ENCODE measurements at places on chromosomes 16 and 17.

DNA sequence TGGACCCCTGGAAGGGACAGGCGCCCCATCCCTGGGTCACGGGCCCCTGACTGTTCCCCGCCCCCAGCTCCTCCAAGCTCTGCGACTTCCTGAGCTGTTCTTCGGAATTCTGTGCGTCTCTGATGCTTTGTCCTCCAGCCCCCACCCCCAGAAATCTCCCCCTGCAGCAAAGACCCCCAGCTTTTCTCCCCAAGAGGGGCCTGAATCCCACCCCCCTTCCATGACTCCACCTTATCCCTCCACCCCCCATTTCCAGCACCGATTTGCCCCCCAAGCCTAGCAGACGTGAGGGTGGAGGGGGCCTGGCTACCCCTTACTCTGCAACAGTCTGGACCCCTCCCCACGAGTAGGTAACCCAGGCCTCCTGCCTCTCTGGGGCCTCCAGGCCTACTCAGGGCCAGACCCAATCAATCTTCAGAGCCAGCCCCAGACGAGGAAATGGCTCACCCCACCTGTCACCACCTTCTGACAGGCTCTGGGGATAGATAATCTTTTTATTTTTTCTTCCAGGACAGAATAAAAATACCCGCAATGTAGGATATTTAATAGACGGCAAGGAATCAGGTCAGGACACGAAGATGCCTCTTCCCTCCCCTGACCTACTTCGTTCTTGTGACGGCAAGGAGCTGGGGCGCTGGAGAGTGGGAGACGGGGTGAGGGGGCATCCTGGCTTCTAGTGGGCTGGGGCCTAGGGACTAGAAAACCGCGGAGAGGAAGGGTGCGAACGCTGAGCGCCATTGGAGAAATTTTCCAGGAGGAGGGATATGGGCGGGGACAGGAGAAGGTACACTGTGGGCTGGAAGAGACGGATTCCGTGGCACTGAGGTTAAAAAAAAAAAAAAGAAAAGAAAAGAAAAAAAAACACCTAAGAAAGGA is 744 bp upstream of the PLXDC1 start:
- no peak for DNase-seq

DNA sequence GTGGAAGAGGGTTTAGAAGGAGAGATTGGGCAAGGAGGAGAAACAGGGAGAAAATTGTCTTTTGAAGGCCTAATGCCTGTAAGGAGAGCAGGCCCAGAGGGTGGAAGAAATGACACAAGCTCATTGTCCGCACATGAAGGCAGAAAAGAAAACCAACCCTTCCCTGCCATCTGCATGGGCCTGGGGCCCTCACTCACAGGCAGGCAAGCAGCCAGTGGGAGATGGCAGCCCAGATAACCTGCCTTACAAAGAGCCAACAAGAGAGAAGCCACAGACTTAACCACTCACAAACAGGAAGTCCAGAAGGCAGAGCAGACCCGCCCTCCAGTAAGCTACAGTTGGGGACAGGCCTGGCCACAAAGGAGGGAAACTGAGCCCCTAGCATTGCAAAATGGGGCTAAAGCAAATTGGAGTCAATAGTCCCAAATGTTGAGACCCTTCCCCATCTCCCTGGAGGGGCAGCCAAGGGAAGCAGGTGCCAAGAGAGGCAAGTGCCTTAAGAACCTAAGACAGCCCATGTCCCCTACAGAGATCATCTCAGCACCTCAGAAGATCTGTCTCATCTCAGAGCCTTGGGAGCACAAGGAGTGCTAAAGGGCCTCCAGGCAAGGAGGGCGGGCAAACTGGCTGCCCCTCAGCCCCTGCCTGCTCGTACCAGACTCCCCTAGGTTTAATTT is 7.3 kb upstream of the TSPOAP1 start:
- DNase-seq, result no peak

DNA sequence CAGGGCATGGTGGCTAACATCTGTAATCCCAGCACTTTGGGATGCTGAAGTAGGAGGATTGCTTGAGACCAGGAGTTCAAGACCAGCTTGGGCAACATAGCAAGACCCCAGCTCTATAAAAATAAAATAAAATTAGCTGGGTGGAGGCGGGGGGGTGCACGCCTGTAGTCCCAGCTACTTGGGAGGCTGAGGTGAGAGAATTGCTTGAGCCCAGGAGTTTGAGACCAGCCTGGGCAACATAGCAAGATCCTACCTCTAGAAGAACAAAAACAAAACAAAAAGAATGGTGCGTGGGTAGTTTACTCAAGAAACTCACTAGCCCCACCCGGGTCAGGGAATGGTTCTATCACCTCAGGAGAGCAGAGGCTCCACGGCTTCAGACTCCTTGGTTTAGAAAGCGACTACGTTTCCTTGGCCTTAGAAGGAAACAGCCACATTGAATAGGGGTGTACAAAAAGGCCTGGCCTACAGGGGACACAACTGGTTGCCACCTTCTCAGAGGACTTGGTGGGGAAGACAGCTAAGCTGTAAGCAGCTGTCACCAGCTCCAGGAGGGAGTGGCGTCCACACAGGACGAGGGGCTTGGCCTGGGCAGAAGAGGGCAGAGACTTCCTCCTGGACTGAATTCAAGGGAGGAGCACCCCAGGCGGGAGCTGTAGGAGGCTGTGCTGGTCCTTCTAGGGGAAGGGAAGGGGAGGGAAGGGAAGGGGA is 716 bp downstream of the TK1 start:
- no peak for DNase-seq

GRCh38 chr17:3951420-3951819 is 12.8 kb downstream of the ATP2A3 start:
- no peak for DNase-seq

GRCh38 chr17:35543856-35544255 is 6.4 kb upstream of the SLFN12L start:
- DNase-seq, result no peak

DNA sequence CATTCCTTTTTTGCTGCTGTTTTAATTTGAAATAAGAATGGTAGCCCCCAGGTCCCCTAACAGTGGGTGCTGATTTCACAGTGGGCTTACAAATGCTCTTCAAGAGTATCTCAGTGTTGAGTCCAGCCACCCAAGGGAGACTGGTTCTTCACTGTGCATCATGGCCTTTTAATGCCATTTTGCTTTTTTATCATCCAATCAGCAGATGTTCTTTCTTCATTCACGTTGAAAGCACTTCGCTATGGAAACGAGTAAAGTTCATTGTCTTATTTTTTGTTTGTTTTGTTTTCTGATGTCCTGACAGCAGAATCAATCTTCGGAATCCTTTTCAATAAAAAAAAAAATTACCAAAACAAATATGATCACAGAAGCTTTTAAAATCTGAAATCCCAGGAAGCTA is 429.0 kb downstream of the MAF start:
- DNase-seq, result no peak

- no peak for DNase-seq
Measured at GRCh38 chr16:14303182-14303618, 232.1 kb downstream of the MRTFB start.

- no peak for DNase-seq
Measured at GRCh38 chr17:82831818-82832200, 8.0 kb downstream of the ZNF750 start.

DNA sequence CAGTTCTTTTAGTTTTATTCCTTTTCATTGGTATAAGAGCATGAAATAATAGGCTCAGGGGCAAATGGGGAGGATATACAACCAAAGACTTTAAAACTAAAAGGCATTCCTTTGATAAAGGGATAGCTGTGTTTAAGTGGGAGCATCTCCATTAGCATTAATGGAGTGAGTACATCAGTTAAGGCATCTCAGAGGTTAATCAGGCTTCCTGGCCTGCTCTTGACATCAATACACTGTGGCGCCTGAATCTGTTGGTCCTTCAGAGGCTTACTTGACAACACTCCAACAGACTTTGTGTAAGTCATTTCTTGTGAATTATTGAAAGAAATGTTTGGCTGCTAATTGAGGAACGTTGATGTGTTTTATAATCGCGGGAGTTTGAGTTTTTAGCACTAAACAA is 230.7 kb downstream of the BCAS3 start:
- DNase-seq, result no peak

All from NCI-H2081 treated with DMSO at 0.1 percent for 48 hours (cell line).